Eye (tissue), 1 donor: ENCODE measurements at places on chromosomes 12 and 14.

DNA sequence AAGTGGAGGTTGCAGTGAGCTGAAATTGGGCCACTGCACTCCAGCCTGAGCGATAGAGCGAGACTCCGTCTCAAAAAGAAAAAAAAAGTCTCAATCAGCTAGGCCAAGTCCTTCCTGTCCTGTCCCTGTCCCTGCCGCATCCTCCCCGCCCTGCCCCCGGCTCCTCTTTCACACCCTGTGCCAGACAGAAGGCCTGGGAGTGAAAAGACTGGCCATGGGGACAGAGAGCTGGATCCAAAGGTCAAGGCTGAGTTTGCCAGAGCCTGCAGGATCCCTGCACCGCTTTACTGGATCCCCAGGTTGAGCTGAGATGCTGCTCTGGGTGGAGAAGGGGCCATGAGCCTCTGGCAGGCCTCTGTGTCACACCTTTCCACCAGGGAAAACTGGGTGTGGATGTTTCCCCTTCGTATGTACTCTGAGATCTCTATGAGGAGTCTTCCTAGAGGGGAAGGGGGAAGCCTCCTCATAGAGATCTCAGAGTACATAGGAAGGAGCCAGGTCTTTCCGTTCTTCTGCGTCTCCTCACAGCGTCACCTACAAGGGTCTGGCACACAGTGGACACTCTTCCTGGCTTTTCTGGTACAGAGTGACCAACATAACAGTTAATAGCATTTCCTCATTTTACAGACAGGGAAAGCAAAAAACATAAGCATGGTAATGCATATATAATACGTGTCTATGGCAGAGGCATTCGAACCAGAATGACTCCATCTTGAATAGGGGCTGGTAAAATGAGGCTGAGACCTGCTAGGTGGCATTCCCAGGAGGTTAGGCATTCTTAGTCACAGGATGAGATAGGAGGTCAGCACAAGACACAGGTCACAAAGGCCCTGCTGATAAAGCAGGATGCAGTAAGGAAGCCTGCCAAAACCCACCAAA lies 35.1 kb downstream of the NINJ2 start:
- DNase-seq, result no peak

GRCh38 chr14:58713677-58714076 lies 75.9 kb downstream of the DACT1 start:
- DNase-seq, result no peak

DNA sequence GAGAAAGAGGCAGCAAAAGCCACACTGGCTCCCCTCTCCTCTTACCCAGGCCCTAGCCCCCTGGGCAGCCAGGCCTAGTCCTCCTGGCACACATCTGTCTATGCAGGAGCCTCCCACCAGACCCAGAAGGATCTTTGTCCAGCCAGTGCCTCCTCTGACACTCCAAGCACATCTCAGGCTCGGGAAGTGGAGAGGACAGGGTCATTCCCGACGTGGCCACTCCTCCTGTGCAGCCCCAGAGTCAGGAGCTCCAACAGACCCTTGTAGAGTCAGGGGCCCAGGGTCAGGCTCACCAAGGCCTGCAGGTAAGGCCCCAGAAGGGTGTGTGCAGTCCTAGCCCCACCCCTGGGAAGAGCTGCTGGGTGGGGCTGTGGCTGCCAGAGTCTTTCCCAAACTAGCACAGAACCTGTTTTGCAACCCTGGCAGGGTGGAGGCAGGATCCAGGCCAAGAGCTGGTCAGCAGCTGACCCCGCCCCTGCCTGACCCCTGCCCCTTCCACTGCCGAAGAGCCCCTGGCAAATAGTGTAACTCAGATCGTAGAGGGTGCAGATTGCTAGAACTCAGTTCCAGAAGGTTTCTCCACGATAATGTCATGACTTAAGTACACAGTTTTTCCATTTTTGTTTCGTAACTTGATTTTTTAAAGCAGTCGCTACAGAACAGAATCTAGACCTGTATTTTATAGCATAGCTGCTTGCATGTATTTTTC lies 26.6 kb upstream of the PNMA1 start:
- DNase-seq, result peak; percentile 31

- no peak for DNase-seq
These were observed 62.1 kb downstream of the SPTB start for GRCh38 chr14:64817631-64818030.

DNA sequence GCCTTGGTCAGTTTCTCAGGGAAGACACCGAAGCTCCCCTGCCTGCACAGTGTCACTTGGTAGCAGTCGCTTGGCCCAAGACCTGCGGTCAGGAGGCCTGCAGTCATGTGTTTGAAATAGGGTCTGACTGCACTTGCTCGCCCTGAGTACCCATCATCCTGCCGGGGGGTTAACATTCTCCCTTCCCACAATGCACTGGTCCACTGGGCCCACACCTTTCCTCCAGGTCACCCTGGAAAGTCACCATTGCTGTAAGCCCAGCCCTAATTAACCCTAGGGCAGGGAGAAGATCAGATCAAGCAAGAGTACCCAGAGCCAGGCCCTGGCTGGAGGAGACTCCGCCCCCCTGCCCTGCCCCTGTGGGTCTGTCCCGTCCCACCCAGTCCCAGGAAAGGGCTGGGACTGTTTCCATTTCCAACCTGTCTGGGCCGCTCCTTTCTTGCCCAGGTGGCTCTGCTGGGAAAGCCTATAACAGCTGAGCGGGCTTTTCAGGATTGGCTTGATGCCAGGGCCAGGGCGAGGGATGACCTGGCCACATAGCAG lies 87.1 kb downstream of the ZFP36L1 start:
- DNase-seq, result no peak

- DNase-seq, result no peak
These were observed 9.3 kb downstream of the ISCU start for GRCh38 chr12:108571609-108572165.

- no peak for DNase-seq
These were observed 18.4 kb downstream of the ZNF664 start for GRCh38 chr12:123991372-123991951.

DNA sequence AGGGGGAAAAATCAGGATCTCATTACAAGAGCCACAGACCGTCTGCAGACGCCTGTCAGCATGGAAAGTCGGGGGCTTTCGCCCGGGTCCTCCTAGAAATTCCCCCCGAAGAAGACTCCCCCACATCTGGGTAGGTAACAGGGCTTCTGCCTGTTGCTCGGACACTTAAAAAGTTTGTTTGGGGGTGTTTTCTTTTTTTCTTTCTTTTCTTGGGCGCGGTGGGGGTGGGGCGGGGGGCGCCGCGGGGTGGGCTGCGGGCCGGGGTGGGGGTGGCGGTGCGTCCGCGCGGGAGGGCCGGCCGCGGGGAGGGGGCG lies 358 bp downstream of the ELK3 start:
- DNase-seq, result no peak

DNA sequence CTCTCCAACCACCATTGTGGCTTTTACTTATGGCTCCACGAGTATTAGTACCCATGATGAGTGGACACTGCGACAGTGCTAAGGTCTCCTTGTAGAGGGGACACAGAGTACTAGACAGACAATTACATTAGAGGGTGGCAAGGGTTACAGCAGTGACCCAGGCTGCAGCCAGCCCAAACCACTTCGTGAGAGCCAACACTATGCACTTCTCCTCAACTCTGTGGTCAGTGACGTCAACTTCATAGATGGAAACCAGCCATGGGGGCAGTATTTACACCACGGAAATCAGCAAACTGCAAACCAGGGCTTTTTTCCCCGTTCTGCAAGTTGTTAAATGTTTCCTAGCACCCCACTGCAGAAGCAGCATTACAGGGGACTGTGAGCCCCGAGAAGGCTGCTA lies 61.6 kb upstream of the ZFP36L1 start:
- no peak for DNase-seq

- no peak for DNase-seq
These were observed 257.5 kb upstream of the HMGA2 start for GRCh38 chr12:65566751-65567150.

- peak; percentile 100 for DNase-seq
These were observed 6.8 kb upstream of the BAZ2A start for GRCh38 chr12:56636675-56637540.

- DNase-seq, result no peak
These were observed 22.3 kb downstream of the SNW1 start for GRCh38 chr14:77738559-77739250.

GRCh38 chr14:96565811-96566210 lies 63.6 kb downstream of the PAPOLA start:
- no peak for DNase-seq

- DNase-seq, result no peak
These were observed 43.0 kb downstream of the SETD3 start for GRCh38 chr14:99437706-99438105.

DNA sequence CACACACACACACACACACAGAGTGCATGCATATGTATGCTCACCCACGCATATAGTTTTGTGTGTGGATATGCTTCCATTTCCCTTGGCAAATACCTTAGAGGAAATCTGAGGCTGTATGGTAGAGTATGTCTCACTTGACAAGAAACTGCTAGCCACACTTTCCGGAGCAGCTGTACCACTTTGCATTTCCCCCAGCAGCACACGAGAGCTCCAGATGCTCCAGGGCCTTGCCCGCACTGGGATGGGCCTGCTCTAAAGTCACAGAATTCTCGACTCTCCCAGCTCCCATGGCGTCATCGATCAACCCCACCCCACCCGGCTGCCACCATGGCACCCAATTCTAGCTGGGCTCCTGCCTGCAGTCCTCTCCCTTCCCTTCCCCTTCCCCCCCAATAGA lies 21.9 kb downstream of the CLMN start:
- DNase-seq, result no peak

DNA sequence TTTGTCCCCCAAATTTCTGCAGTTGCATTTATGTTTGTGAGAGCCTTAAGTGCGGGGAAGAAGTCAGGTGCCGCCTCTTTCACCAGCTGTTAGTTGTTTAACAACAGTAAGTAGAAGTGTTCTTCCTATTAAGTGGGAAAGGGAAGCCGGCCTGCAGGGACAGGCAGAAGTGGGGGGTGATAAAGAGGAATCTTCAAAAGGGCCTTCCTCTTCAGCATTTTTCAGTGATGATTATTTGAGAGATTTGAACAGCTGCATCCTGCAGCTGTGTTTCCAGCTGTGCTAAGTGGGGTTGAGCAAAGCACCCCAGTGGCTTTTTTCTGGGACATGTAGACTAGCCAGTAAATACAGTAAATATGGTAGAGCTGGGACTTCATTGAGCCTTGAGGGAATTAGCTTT lies 32.1 kb upstream of the SLC38A1 start:
- DNase-seq, result peak; percentile 37

DNA sequence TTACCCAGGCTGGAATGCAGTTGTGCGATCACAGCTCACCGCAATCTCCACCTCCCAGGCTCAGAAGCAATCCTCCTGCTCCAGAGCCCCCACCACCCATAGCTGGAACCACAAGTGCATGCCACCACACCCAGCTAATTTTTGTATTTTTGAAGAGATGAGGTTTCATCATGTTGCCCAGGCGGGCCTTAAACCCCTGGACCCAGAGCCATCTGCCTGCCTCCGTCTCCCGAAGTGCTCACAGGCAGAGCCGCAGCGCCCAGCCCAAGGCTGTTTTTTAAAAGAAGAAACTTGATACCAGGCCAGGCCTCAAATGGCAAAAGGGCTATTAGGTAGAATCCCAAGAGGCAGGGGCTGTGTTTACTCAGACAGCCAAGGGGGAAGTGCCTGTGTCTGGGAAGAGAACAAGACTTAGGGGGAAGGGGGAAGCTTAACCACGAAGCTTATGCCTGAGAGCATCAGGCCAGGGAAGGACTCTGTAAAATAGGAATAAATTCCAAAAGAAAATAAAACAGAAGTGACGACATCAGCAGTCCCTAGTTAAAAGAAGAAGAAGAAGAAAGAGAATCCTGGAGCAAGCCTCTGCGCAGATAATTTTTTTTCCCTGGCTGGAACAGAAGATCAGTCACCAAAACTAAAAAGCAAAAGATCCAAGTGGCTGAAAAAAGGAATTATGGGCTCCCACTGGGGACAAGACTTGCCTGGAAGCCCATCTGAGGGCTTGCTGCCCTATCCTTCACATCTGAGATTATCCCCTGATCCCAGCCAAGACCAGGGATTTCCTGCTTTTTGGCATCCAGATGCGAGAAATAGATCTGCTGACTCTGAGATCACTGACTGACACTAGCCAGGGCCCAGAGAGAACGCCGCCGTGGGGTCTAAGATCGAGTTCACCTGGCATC lies 170.5 kb downstream of the NDUFA12 start:
- DNase-seq, result peak; percentile 54

- DNase-seq, result no peak
These were observed 20.8 kb downstream of the BCAT1 start for GRCh38 chr12:24928131-24928530.

DNA sequence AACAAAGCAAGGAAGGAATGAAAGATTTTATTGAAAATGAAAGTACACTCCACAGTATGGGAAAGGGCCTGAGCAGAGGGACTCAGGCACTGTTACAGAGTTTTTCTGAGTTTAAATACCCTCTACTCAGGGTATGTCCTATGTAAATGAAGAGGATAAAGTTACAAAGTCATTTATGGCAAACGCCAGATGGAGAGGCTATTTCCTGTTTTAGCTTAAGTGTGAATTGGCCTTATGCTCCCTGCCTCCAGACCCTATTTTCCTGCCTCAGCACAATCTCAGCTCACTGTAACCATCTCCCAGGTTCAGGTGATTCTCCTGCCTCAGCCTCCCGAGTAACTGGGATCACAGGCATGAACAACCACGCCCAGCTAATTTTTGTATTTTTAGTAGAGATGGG lies 6.8 kb upstream of the PHC1 start:
- DNase-seq, result no peak

DNA sequence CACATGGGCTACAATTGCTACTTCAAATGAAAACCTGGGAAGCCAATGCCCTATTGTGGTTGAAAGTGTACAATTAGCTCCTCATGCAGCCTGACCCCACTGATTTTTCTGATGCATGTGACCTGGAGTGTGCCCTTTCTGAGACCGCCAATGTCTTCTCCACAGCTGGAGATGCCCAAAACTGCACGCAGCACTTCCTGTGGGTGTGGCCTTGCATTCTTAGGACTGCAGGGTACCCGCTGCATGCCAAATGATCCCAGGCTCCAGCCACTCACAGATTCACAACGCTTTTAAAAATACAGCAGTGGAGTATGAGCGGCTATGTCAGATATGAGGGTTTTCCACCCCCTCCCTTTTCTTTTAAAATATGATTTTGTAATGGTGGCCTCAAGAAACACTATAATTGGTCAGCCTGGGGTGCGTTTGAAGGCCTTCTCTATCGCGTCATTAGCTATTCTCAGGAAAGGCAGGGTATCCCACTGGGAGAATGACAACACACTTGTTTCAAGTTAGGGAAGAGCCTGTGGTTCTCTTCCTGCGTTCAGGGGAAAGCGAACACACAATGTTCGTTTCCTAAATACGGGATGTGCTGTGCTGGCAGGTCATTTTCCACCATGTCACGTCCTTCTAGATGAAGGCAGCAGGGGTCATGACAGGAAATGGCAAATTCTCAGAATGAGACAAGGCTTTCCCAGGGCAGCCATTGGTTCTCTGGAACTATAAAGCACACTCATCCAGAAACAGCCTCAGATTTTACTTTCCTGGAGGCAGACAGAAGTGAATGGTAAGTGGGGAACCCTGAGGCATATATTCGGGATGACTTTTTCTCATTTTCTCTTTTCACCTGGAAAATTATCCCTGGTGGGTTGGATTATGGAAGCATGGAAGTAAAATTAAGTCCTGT lies at the start of gene APOLD1:
APOLD1 (plus strand) TSS at position 749 of the 904 bp plus-strand sequence; CDS start at position 782, 33 bp downstream.
- DNase-seq, result peak; percentile 27

DNA sequence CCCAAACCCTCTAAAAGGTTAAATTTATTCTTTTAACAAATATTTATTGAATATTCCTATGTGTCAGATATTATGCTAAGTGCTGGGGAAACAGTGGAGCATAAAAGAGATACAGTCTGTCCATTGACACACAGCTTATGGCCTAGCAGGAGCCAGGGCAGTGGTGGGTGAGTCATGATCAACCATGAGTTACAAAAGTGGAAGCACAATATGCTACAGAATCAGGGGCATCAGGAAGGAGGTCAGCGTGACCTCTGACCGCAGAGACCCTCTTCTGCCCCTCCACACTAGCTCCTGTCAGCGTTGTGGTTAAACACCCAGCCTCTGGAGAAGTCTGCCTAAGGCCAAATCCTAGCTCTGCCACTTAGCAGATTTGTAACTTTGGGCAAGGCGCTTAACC lies 4.7 kb upstream of the PPP1R1A start:
- no peak for DNase-seq
